ENCODE measurements at places on chromosomes 5 and 9. TPM values are rescaled to one million over a fixed set of nuclear protein-coding genes. Genes with fewer than 3 reads are reported as not detected.
A peak's percentile ranks its signal among the peaks of the same experiment; 100 is the strongest.

- DNase-seq: no peak
Observed at GRCh38 chr9:126464694-126465441, 138.2 kb downstream of the MVB12B start.

The SHISAL2B gene
- not detected for total RNA-seq

GRCh38 chr5:151551985-151552384 is 39.1 kb downstream of the FAT2 start:
- DNase-seq: no peak

DNA sequence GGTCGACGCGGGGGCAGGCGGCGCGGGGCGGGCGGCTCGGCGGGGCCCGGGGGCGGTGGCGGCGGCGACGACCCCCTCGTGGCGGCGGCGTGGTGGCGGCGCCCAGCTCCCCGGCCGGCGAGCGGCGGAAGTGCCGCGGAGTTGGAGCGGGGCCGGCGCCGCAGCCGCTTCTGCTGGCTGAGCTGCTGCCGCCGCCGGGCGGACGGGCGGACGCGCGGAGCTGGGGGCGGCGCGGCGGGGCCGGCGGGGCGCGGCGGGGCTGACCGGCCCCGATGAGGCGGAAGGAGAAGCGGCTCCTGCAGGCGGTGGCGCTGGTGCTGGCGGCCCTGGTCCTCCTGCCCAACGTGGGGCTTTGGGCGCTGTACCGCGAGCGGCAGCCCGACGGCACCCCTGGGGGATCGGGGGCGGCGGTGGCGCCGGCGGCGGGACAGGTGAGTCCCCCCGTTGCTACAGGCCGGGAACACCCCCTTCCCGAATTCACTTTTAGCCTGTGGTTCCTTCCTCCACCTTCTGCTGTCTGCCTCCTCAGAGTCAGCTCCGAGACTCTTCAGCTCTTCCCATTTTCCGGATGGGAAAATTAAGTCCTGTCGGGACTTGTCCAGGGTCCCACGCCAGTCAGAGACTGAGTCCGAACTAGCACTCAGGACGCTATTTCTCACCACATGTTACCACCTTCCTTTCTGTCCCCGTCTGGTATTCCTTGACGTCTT is at the start of gene GALNT10:
Gene GALNT10 (plus strand): TSS at position 139 of the 710 bp plus-strand sequence. CDS start 134 bp downstream, at position 273.
- peak; percentile 55 for DNase-seq

The FAM78A gene
- total RNA-seq: 0.64 TPM

GRCh38 chr5:91211997-91212713 is 171.0 kb downstream of the ARRDC3 start:
- no peak for DNase-seq

- no peak for DNase-seq
Observed at GRCh38 chr9:108844856-108845255, 10.9 kb downstream of the ACTL7B start.

DNA sequence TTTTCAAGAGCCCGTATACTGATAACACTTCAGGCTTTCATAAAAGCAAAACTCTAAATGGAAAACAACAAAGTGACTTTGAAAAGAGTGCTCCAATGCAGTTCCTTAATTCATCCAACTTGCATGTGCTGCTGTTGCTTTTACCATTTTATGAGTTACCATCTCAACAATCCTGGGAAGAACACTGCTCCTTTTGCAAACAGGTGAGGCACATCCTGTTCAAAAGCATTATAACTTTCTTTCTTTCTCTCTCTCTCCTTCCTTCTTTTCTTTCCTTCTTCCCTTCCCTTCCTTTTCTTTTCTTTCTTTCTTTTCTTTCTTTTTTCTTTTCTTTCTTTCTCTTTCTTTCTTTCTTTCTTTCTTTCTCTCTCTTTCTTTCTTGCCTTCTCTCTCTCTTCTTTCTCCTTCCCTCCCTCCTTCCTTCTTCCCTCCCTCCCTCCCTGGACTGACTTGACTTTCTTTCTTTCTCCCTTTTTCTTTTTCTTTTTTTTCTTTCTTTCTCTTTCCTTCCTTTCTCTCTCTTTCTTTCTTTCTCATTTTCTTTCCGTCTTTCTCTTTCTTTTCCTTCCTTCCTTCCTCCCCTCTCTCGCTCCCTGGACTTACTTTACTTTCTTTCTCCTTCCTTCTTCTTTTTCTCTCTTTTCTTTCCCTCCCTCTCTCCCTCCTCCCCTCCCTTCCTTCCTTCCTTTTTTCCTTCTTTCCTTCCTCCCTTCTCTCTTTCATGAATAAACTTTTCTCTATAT is 11.2 kb upstream of the PARP8 start:
- no peak for DNase-seq

DNA sequence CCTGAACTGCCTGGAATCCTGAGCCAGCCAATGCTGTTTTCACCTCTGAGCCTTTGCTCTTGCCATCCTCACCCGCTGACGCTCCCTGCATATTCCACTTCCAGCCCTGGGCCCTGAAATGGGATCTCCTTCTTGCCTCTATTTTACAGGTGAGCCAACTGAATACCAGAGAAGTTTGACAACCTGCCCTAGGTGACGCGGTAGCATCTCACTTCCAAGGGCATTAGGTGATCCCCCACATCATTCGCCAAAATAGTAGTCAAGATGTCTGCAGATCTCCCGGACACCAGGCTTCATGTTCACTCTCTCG is 43.5 kb downstream of the FOXI1 start:
- DNase-seq: no peak

The PDE6A gene
- 0.18 TPM for total RNA-seq

DNA sequence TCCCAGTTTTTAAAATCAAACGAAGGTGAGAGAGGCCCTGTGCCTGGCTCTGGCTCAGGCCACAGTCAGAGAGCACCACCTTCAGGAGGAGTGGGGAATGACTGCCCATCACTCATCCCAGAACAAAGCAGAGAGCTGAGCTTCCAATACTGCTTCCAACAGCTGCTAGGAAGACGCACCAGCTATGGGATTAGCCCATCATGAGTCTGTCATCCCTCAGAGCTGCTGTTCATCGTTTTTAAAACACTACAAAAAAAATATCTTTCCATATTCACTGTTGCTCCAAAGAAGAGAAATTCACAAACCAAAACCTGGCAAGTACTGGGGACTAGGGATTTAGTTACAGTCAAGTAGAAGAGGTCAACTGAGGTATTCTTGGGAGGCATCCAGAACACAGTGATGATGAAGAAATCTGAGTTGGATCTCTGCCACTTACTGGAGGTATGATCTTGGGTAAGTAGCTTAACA is 102.4 kb downstream of the CDK5RAP2 start:
- DNase-seq: peak; percentile 73

The TNC gene
- 20.1 TPM for total RNA-seq

The DMRTA1 gene
- 1.6 TPM for total RNA-seq

The ALG2 gene
- 31.2 TPM for total RNA-seq

The SPOCK1 gene
- 6.4 TPM for total RNA-seq

DNA sequence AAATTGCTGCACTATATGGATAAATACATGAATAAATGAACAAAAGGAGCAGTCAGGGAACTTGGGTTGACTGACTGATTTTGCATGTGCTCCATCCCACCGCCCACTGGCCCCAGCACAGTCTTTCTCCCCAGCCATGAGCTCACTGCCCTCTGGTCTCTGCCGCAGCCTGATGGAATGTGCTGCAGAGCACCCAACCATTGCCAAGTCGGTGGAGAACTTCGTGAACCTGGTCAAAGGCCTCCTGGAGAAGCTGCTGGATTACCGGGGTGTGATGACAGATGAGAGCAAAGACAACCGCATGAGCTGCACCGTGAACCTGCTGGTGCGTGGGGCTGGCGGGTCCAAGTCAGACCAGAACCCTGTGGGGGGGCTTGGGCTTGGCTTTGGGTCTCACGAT is 53.9 kb upstream of the INSYN2B start:
- no peak for DNase-seq

DNA sequence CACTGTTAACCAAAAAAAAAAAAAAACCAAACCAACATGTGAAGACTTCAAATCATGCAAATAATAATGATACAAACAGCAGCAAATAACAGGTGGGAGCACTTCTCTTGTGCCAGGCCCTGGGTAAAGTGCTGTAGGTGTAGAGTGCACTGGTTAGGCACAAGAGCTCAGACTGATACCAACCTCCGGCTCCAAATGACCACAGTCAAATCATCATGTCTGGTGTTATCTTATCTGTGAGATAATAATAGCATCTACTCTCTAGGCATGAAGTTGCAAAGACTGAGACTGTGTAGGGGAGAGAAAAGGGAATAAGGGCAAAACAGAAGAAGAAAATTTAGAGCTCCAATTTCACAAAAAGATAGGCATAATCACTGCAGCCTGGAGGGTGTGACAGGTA is 159.5 kb downstream of the ARL15 start:
- no peak for DNase-seq

The ZNF658 gene
- total RNA-seq: 6.0 TPM

The NAIP gene
- 26.6 TPM for total RNA-seq

DNA sequence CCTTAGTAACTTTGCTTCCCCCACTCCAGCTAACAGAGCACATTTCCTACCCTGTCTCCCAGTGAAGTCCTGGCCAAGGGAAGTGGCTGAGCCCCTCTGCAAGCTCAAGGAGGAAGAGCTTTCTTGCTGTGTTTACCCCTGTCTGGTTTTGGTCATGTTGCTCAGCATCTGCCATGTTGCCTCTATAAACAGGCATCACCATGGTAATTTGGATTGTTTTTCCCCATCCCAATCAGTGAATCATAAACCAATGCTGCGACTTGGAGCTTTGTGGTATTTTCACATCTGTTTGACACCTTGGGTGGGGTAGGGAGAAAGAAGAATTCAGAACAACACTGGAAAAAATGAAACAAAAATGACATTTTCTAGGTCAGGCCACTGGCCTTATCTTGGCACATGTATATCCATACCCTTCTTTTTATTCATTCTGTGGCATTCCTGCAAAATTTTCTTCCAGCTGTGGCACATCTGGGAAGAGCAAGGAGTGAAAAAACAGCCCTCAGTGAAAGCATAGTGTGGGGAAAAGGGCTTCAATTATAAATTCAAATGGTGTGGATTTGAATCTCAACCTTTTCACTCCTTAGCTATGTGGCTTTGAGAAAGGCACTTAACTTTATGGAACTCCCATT is 42.5 kb downstream of the SLIT3 start:
- no peak for DNase-seq

GRCh38 chr5:127671218-127671617 is 22.3 kb downstream of the CTXN3 start:
- no peak for DNase-seq

DNA sequence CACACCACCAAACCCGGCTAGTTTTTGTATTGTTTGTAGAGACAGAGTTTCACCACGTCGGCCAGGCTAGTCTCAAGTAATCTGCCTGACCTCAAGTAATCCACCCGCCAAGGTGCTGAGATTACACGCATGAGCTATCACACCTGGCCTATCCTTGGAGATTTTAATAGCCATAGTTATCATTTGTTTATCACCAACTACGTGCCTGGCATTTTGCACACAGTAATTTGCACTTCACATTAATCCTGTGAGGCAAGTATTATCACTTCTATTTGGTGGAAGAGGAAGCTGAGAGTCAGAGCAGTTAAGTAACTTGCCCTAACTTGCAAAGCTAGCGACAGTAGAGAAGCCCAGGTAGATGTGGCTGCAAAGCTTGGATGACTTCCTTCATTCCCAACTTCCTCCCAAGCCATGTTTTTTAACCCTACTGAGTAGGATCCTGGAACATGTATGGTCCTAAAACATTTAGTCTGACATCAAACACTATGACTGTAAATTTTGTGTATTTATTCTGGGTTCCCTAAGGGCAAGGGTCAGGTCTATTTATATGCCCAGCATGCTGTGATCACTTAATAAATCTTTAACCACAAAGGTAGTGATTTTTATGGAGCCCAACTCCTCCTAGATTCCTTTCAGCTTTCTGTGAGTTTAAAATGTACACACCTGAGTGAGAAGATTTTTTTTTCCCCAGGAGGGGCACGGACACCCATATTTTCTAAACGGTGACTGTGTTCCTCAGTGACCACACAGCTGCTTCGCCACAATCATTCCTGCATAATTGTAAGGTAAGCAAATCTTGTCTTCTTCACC is 100.2 kb upstream of the RAI14 start:
- no peak for DNase-seq

DNA sequence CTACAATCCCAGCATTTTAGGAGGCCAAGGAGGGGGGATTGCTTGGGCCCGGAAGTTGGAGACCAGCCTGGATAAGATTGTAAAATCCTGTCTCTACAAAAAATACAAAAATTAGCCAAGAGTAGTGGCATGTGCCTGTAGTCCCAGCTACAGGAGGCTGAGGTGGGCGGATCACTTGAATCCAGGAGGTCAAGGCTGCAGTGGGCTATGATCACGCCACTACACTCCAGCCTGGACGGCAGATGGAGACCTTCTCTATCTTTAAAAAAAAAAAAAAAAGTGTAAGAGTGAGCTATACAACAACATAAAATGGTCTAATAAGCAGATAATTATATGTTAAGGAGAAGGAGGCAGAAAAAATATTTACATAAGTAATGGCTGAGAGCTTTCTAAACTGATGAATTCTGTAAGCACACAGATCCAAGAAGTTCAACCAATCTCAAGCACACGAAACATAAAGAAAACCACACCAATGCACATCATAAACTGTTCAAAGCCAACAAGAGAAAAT is 23.0 kb downstream of the CDC14B start:
- no peak for DNase-seq

DNA sequence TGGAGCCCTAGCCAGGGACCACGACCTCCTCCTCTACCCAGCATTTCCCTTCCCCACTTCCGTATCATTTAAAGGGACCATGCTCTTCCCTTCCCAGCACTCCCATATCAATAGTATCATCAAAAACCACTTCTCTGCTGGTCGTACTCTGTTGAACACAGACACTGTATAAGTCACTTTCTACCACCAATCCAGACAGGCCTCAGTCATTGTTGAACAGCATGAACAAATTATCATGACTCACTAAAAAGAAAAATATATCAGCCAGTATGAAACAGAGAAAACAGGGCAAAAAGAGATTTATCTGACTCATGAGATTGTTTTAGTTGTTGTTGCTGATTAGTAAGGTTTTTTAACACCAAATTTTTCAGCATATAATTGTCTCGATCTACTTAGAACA is 89.8 kb downstream of the CDKN2A start:
- no peak for DNase-seq

DNA sequence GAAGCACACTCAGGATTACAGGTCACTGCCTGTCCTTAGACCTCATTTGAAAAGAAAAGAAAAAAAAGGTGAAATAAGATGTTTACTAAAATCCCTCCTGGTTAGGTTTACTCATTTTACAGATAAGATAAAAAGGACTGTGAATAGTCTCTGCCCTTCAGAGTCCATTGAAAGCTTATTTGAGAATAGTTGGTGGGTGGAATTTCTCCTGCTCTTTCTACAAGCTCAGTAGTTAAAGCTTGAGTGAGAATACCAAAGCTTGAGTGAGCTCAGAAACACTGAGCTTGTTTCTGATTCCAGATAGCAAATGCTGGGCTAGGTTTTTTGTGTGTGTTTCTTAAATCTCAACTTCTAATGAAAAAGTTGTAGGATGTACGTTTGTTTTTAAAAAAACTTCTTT is 106.7 kb downstream of the SLF1 start:
- DNase-seq: no peak

GRCh38 chr5:172713113-172713808 is 57.7 kb downstream of the DUSP1 start:
- DNase-seq: peak; percentile 89

DNA sequence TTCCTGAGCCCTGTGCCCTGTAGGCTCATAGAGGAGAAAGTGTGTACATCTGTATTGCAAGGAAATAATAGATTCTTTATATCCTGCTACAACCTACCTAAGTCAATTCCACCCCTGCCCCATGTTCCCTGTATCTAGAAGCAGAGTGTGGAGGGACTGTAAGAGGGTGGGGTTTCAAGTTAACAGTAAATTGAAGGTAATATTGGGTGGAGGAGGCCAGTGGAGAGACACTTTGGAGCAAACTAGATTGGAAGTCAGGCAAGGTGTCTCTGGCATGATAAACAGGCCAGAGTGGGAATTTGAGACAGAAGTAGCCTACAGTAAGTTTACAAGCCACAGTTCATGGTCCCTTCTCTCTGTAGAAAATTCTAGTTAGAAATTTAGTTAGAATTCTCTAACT is 2.3 kb upstream of the HEMGN start:
- no peak for DNase-seq

- no peak for DNase-seq
Observed at GRCh38 chr5:68861099-68861498, 232.7 kb upstream of the SLC30A5 start.
